ENCODE measurements at places on chromosomes 4 and X. TPM values are rescaled to one million over a fixed set of nuclear protein-coding genes. Genes with fewer than 3 reads are reported as not detected.

SMIM31 gene
- not detected for total RNA-seq

MAGEA10 gene
- total RNA-seq: not detected

STPG2 gene
- total RNA-seq: not detected

UCHL1 gene
- 969 TPM for total RNA-seq

MAGEB10 gene
- not detected for total RNA-seq

SORCS2 gene
- total RNA-seq: 5.2 TPM

MAP9 gene
- 6.5 TPM for total RNA-seq

GPR34 gene
- total RNA-seq: 0.06 TPM

ADH7 gene
- total RNA-seq: not detected

TMPRSS11D gene
- total RNA-seq: not detected

TMPRSS11B gene
- not detected for total RNA-seq

COL4A5 gene
- total RNA-seq: 13.5 TPM

SPATA18 gene
- total RNA-seq: 4.5 TPM

TBX22 gene
- total RNA-seq: not detected
